ENCODE measurements at places on chromosomes 7 and 10.

DNA sequence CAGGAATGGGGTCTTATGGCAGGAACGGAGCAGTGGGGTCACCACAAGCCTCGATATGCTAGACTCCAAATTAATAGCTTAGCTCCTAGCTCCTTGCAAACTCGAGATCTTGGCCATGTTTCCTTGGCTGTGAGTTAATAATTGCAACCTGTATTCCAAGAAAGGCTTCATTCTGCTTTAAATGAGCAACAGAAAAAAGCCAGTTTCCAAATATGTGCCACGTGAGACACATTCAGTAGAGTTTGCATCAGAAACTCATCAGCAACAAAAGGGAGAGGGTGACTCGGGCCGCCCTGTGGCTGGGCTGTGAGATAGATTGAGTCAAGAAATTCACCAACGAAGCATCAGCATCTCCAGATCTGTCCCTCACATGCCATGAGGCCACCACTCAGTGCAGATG is 112.0 kb downstream of the NPTX2 start:
- DNase-seq: no peak

DNA sequence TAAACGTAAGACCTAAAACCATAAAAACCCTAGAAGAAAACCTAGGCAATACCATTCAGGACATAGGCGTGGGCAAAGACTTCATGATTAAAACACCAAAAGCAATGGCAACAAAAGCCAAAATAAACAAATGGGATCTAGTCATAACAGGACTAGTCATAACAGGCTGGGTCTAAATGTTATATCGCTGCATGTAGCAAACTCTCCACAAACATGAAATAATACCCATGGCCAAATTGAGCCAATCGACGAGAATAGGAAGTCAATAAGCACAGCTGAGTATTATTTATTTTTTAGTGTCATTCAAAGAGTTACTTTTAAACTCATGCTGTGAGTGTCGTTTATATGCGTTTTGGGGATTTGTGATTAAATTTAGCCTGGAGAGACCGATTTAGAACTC is 225.1 kb downstream of the TFEC start:
- no peak for DNase-seq

GRCh38 chr10:99733366-99733765 is 1.3 kb downstream of the CUTC start:
- no peak for DNase-seq

DNA sequence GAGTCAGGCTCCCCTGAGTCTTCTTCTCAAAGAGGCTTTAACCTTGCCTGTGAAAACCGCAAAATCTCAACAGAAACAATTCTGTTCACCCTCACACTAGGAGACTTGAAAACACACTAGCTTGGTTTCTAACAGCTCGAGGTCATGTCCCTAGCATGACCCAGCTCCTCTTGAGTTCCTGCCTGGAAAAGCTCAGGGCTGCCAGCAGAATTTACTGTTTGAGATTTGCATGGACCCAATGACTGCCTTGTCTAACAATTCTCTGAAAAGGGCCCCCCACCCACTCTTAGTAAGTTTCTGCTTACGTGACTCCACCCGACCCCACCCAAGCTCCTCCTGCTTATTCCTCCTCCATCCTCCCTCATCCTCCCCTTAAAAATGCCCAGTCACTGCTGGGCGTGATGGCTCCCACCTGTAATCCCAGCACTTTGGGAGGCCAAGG is 85.1 kb upstream of the KMT2C start:
- no peak for DNase-seq

GRCh38 chr7:86951895-86952294 is 107.6 kb downstream of the ELAPOR2 start:
- DNase-seq: no peak

DNA sequence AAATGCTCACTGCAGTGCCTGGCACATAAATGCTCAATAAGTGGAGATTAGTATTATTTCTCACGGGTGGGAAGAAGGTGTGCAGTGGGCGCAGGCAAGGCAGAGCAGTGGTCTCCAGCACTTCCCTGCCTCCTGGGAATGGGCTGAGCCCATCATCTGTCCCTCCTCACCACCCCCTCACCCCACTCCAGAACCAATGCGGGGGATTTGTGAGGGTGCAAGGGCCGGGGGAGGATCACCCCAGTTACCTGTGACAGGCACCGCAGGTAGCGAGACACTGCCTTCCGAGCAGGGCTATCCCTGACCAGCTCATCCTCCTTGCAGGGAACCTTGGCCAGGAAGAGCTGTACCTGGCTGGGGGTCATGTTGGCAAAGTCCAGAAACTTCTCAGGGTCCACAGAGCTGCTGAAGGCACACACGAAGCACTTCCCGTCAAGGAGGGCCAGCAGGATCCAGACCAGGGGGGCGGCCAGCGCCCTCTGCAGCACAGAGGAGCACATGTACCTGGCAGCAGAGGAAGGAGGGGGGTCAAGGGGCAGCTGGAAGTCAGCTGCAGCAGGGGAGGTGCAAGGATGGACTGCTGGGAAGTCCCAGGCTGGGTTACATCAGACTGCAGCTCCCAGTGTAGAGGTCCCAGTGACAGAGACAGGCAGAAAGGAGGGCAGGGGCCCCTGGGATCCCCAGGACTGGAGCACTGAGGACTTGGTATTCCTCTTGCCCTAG is 2.8 kb downstream of the CALHM3 start:
- DNase-seq: peak; percentile 11

DNA sequence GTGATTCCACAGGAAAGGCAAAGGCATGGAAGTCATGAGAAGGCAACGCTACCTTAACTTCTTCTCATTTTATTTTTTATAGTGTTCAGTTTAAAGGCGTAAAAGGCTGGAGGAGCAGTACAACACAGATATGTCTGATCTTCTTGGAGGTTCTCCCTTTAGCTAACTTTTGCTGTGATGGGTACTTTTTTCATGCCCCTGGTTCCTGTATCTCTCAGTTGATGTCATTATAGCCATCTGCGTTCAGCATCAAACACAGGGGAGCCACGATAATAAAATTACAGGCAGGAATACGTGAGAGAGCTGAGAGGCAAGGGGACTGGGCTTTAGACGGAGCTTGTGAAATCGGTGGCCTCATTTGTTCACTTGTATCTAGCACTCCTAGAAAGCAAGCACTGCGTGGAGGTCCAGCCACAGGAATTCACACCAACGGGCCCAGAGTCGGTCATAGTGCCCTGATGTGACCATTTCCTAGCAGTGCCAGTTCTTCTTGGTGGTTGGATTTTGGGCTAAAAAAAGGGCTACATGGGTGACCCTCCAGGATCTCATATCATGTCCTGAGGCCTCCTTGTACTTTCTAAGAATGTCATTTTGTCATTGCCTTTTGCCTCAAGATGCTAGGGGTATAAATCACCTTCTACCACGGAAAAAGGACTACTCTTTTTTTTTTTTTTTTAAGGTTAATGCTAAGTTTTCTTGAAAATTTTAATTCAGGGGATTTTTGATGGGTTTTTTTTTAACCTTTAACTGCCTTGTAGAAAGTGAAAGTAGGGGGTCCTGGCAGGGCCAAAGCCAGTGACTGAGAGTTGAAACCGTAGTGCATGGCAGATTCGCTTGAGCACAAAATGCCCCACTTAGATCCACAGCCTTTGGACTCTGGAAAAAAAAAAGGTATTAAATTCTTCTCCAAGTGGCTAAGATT is 191.5 kb downstream of the CELF2 start:
- DNase-seq: no peak

GRCh38 chr7:79810916-79811315 is 323.7 kb upstream of the GNAI1 start:
- no peak for DNase-seq

GRCh38 chr7:127692200-127692599 is 40.2 kb downstream of the SND1 start:
- DNase-seq: no peak

DNA sequence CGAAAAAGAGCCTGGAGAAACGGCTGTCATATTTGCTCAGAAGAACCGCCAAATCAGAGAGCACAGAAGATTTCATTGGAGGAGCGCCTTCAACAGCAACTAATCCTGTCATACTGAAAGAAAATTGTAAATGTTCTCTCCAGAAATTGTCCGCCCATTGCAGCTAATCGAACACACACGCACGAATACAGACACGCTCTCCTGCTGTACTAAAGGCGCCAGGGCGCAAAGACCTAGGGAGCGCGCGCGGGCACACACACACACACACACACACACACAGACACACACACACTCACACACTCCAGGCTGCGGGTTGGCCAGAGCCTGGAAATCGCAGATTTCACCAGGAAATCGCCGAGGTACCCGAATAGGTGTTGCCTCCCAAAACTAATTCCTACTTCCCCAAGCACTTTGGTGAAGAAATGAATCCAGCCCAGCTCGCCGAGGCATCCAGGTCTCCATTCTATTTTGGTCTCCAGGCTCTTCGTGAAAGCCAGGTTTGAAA is at the start of gene CHRM2:
Gene CHRM2, plus strand, starts transcription at position 157 of the 505 bp plus-strand sequence. CDS start 146,214 bp downstream, outside the sequence.
- no peak for DNase-seq

DNA sequence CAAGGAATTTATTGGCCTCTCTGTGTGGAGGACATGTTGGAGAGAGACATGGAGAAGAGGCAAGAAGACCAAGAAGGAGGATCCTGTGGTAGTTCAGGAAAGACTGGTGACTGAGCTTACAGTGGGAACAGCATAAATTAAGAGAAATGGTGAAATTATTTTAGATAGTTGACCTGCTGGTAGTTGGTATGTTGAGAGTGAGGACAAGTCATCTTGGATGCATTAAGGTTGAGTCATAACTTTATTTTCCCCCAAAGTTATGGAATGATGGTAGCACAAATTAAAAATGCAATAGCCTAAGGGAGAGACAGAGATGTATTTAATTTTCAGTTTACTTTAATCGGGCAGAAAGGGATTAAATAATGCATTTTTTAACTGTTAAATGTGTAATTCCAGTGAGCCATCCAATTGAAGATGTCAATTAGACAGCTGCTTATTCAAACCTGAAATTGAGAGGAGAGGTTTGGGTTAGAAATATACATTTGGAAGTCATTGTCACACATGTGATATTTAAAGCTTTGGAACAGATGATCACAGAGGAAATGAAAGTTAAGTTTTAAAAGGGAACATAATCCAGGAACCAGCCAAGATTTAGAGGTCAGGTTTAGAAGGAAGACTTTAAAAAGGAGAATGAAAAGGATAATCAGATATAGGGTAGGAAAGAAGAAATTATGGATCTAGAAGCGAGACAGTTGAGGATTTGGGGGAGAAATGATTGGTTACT is 80.6 kb downstream of the DGKB start:
- DNase-seq: no peak

- DNase-seq: no peak
These were observed 629.1 kb downstream of the ACTR3B start for GRCh38 chr7:153388611-153389010.

DNA sequence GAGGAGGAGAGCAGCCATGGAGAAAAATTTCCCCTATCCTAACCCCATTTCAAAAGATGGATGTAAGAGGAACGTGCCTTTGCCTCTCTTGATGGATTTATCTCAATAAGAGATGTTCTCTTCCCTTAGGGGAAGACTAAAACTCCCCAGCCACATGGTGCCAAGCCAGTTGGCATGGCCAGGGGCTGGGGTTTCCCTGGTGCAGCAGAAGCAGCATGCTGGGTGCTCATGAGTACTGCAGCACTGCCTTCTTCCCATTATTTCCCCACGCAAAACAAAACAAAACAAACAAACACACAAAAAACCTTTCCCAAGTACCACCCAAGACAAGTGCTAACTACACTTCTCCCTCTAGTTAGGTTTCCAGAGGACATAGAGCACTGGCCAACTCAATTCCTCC is 97.2 kb downstream of the DOCK4 start:
- no peak for DNase-seq

GRCh38 chr7:80210400-80210799 is 75.8 kb downstream of the GNAI1 start:
- no peak for DNase-seq

DNA sequence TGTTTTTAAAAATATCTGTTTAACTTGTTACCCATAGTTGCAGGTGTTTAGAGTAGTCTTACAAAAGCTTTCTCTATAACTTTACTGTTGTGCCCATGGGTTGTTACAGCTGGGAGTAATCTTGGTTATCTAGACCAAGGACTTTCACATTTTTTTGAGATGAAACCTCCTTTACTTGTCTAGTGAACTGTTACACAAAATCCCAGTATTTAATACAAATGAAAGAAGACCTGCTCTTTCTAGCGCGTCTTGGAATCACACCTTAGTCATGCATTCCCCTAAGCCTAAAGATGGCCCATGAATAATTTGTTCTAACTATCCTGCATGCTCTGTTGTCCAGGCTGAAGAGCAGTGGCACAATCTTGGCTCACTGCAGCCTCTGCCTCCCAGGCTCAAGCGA is 38.0 kb downstream of the CSGALNACT2 start:
- no peak for DNase-seq

- no peak for DNase-seq
These were observed 40.6 kb downstream of the NOD1 start for GRCh38 chr7:30437823-30438574.

GRCh38 chr7:37275078-37275710 is 173.5 kb downstream of the ELMO1 start:
- no peak for DNase-seq

DNA sequence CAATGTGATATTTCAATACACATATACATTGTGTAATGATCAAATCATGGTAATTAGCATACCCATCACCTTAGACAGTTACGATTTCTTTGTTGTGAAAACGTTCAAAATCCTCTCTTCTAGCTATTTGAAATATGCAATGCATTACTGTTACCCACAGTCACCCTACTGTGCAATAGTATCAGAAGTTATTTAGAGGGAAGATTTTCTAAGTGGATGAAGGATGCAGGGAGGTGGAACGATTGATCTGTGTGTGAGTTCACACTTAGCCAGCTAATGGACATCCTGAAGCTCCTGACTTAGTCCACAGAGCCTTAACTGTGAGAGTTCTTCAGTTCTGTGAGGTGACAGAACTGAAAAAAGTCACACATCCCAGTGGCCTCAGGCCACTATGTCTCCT is 97.2 kb upstream of the LAMB4 start:
- DNase-seq: no peak

DNA sequence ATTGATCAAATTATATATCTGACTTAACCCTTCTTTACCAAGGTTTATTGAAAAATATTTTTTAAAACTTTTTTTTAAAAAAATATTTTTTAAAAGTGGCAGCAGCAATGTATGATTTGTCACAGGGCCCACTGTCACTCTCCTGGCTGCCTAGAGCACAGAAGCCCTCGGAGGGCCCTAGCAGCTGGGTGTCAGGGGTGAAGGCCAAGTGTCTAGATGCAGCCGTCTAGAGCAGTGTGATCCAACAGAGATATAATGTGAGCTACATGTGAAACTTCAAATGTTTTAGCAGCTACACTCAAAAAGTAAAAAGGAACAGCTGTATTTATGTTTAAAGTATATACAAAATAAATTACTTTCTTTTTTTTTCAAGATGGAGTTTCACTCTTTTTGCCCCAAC is 112.7 kb downstream of the ARHGAP22 start:
- no peak for DNase-seq

GRCh38 chr7:28627263-28627653 is 214.9 kb downstream of the CREB5 start:
- no peak for DNase-seq

GRCh38 chr10:132987671-132988571 is 45.6 kb upstream of the CFAP46 start:
- no peak for DNase-seq

DNA sequence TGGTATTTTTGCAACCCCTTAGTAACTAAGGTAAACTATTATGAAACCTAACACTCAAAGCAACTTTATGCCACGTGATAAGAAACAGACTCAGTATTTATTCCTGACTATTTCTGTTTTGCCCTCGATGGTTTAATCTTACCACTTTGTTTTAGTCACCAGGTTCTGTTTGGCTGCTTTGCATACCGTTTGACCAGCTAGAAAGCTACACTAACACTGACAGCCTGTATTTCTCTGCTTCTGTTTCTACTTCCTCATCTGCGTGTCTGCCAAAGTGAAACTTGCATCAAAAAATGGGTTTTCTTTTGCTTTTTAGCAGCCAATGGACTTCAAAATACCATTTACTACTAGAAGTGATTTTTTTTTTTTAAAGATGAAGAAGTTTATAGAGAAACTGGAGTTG is 802.5 kb downstream of the GRM8 start:
- DNase-seq: no peak
